Activated naive CD8-positive, alpha-beta T cell treated with anti-CD3 and anti-CD28 coated beads, Interleukin-2, amount 10 ng/mL, durations not matched to agents 7 days and 5 days (primary cell): ENCODE measurements at places on chromosomes 4 and X. TPM values are rescaled to one million over a fixed set of nuclear protein-coding genes. Genes with fewer than 3 reads are reported as not detected.

PDLIM3 gene
- total RNA-seq: not detected

UGT8 gene
- not detected for total RNA-seq

ZXDA gene
- 7.5 TPM for total RNA-seq

SH3D19 gene
- not detected for total RNA-seq

RHOXF2 gene
- total RNA-seq: not detected

ATP2B3 gene
- total RNA-seq: not detected

FAT4 gene
- total RNA-seq: 0.06 TPM

SPANXA1 gene
- total RNA-seq: not detected
